ENCODE measurements at places on chromosomes 12 and 14. TPM values are rescaled to one million over a fixed set of nuclear protein-coding genes. Genes with fewer than 3 reads are reported as not detected.

GRCh38 chr12:68334132-68334531, 2.0 kb upstream of the MDM1 start:
- DNase-seq = no peak

The FBLN5 gene
- 75.2 TPM for polyA plus RNA-seq

The HHIPL1 gene
- polyA plus RNA-seq = 0.32 TPM

- DNase-seq = no peak
Observed at GRCh38 chr12:3744229-3744901, 8.5 kb downstream of the CRACR2A start.

Measured in kidney (tissue), 22 donors.